COR-L47 (cell line): ENCODE measurements at places on chromosomes 3 and 15.

GRCh38 chr3:122415104-122415744, 638 bp downstream of the WDR5B start:
- no peak for DNase-seq

DNA sequence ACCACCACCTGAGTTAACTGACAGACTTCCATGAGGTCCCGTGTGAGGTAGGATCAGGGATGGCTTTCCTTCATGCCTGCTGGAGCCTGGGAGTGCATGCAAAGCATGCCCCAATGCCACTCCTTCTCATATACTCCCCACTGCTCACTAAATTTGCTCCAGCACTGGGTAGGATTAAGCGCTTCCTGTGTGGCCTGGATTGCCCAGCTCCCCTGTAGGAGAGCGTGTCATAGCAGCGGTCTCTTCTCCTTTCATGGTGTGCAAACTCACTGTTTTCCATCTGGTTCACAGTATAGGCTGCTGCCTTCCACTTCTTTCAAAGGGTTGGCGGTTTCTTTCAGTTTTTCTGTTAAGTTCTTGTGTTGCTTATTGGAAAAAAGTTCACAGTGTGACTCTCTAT, 34.1 kb upstream of the ABI3BP start:
- no peak for DNase-seq

DNA sequence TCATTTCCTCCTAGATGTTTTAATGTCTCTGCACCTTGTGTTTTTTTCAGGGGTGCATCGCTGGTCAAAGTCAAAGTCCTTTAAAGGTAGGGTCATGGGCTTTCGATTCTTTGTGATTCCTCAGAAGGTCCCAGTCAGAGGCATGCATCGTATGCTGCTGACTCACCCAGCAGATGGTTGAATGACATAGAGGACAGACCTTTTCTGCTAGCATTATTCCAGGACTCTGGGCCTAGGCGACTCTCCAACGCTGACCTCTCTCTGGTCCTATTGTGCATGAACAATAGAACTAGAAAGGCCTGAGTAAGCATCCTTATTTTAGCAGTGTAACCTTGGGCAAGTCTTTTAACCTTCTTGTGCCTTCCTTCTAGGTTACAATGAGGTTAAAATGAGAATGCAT, 75.9 kb downstream of the DGKG start:
- no peak for DNase-seq

DNA sequence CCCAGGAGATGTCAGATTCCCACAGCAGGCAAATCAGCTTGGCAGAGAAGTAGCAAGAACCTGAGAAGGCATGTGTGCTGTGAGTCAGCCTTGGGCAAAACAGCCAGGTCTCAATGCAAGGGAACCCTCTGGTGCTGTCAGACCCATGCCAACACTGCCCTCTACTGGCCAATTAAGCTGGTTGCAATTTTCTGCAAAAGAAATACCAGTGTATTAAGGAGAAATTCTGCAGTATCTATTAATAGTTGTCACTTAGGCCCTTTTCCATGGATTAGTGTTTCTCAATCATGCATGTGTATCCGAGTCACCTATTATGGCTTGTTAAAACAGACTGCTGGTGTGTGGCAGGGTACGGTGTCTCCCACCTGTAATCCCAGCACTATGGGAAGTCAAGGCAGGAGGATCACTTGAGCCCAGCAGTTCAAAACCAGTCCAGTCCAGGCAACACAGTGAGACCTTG, 26.2 kb downstream of the MAP4 start:
- peak; percentile 46 for DNase-seq

DNA sequence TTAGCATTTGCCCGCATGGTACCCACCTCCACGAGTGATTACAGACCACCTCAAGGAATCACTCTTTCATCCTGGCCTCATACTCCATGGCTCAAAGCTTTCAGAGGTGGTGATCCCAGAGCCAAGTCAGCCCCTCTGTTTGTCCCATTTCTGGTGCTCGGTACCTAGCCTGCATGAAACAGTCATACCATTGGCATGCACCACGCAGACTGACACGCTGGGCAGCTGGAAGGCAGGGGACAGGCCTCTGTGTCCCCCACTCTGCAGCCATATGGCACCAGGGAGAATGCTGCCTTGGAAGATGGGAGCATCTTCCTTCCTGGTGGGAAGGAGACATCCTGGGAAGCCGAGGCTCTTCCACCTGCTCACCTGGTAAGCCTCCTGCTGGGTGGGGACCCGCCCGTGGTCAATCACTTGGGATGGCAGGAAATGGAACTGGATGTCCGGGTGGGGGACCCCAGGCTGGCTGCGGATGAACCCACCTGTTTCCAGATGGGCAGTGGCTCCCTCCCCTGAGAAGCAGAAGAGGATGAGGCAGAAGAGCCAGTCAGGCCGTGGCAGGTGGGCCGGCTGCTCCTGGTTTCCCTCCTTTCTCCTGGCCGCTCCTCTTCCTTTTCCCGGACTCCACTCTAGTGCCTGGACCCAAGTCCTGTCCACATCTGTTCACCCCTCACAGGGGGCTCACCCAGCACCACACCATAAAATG, 26.9 kb downstream of the CHDH start:
- DNase-seq, result no peak

DNA sequence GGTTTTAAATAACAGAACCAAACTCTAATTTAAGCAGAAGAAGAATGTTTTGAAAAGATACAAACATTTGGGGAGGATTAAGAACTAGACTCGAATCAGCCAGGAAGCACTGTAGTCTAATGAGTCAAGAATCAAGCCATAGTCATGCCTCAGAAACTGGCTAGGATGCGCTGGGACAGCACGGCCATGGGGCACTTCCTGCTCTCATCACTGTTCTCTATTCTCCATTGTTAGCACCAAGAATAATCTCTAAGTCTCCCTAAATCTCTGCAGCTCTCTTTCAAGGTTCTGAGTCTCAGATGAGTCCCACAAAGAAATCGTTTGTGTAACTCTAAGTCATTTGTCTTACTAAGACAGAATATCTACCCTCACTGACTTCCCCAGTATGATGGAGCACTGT, 399.0 kb upstream of the KCNMB2 start:
- no peak for DNase-seq

DNA sequence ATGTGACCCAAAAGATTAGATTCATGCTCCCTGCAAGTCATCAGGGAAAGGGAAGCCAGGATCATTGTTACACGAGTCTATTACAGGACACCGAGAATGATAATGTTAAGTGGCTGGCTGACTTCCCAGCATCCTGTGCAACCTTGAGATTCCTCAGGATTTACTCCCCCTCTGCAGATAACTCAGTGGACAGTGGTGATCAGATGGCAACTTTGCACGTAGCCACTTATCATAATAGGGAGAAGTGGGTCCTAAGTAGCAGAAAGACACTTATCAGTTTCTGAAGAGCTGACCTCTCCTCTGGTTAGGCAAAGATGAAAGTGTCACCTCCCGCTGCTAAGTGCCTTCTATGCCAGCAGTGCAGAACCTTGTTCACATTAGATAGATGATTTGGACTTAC, 6.7 kb upstream of the TMPRSS7 start:
- DNase-seq, result no peak

DNA sequence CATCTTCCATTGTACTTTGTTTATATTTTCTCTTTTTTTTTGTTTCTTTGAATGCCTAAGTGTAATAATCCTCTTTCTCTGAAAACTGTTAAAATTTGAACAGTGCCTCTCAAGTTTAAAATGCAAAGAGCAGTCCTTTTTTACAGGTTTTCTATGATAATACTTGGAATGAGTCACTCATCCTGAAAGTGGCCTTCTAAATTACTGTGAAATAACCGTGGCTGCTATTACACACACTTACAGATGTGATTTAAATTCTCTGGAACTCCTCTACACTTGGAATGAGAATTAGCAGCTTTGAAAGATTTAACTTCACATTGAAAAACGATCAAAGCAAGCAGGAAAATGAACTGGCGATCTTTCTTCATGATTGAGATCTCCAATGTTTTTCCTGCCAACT, 105.9 kb downstream of the ROBO1 start:
- DNase-seq, result no peak

DNA sequence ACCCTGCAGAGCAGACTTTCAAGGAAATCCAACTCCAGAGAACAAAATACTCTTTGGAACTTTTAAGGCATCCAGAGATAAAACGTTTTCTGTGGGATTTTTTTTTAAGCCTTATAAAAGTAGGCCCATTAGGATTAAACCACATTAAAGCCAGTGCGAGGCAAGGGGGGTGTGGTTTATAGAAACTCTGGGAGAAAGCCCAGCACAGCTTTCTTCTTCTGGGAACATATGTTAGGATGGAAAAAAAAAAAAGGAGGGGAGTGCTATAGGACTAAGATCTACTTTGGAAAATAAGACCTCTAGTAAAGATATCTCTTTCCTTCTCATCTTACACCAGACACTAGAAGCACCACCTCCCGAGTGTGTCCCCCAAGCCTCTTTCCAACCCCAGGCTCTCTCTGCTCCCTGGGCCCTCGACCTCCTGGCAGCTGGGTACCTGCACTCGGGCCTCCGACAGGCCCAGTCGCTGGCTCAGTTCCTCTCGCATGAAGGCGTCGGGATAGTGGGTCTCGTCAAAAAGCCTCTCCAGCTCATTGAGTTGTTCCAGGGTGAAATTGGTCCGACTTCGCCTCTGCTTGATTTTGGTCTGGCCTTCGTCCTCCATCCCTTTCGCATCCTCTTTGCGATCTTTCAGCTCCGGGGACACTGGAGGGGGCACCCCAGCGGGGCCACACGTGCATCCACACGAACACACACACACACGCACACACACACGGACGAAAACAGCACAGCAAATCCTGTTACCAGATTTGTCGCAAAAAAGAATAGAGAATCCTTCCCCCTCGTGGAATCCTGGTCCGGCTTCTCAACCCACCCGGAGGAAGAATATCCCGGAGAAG, 3.8 kb downstream of the SHOX2 start:
- DNase-seq, result no peak

- DNase-seq, result peak; percentile 39
Measured at GRCh38 chr15:70722266-70723121, 40.9 kb downstream of the UACA start.

GRCh38 chr3:56629451-56629850, 53.6 kb downstream of the TASOR start:
- no peak for DNase-seq

DNA sequence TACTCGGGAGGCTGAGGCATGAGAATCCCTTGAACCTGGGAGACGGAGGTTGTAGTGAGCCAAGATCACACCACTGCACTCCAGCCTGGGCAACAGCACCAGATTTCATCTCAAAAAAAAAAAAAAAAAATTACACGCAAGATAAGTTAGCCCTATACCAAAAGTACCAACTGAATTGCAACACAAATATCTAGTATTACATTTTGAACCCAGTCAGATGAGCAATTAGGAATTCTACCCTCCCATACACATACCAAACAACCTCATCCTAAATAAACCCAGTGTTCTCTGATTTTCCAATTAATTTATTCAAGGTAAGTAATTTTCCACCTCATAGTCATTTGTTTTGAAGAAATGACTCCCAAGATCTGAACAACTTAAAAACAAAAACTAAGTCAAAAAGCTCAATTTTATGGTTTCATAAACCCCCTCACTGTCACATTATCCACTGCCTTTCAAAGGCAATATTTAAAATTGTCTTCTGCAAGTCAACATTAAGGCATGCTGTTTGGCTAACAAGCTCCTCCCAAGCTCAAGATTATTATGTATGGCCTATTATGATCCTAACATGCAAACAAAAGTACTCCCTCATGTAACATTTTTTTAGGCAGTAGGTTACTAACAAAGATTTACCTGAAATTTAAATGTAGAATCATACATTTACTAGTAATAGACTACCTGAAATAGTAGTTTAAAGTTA, 4.5 kb downstream of the RAF1 start:
- no peak for DNase-seq

- peak; percentile 7 for DNase-seq
Measured at GRCh38 chr3:18079739-18080138, 337.3 kb upstream of the TBC1D5 start.

- DNase-seq, result no peak
Measured at GRCh38 chr15:28260722-28261121, 61.3 kb downstream of the HERC2 start.

- DNase-seq, result no peak
Measured at GRCh38 chr15:99115300-99116215, 10.7 kb downstream of the SYNM start.

- DNase-seq, result no peak
Measured at GRCh38 chr15:60384053-60384452, 13.7 kb downstream of the ANXA2 start.

GRCh38 chr3:196749125-196749524, 9.5 kb downstream of the PAK2 start:
- no peak for DNase-seq

- DNase-seq, result no peak
Measured at GRCh38 chr3:159629329-159630084, 359.1 kb upstream of the IL12A start.

- no peak for DNase-seq
Measured at GRCh38 chr15:51161491-51162220, 67.0 kb upstream of the TNFAIP8L3 start.

DNA sequence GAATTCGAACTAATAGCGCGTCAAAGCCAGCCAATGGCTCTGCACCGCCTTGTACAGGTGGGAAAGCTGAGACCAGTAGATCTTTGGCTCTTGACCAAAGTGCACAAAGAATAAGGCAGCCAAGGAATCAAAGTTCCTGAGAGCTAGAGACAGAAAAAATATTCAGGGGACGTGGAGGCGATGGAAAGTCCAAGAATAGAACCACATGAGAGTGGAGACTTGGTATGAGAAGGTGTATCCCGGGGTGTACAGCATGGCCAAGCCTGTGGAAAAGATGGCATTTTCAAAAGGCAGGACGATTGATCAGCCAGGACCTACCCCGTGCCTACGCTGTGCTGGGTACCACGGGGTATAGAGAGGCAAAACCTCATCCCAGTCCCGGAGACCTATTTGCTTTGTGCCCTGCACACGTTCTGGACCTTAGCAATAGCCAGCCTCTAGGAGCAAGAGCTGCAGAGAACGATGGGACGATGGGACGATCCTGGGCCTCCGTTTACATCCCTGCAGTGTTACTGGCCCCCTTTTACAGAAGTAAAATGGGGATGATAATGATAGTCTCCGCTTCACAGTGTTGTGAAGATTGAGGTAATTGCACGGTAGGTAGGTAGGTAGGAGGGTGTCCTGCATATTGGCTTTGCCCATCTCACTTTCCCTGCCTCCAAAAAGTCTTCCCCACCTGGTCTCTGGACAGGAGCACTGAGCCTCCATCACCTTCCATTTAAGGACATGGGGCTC, 583 bp upstream of the RBSN start:
- DNase-seq, result no peak

DNA sequence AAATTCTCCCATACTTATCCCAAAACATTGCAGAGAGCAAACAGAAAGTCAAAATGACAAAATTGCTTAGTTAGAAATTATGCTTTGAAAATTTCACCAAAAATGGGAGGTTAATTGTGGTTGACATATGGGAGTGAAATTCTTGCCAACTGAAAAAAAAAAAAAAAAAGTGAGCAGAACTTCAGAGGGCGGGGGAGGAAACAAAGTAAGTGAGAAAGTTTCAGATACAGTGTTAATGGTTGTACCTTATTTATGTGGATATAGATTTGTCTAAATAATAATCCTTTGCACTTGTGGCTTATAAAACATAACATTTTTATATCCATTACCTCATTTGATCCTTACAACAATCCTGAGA, 91.5 kb upstream of the RAP2B start:
- no peak for DNase-seq

DNA sequence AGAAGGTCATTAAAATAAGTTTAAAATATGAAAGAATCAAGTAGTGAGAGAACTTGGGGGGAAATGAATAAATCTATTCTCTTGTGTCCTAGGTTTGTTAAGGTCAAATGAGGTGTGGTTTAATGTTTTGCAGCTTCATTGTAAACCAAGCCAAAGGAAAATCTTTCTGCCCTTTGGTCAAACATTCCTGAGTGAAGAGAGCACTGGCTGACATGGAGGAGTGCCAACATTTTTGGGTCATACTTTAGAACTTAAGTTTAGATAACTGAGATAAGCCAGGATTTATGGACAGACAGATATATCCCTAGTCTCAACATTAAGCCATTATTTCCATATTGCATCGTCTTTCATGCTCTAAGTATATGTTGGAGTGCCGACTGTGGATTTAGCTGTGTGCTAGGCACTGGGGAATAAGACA, 66.4 kb downstream of the PTPRG start:
- no peak for DNase-seq
